ENCODE measurements at places on chromosomes 7 and 10.

DNA sequence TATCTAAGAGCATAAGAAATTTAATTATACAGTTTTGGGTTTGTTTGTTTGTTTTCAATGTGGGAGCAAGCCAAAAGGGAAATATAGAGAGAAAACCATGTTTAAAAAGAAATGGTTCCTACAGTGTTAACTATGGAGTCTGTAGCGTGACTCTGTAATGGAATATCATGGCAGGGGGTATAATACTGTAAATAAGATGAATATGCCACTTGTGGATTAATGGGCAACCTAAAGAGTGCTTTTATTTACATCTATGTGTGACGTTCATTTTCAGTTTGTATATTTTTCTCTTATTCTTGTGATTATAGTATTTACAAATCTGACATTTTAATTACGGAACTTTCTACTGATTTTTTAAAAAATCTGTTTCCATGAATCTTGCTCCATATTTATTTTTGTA, 95.9 kb downstream of the POLL start:
- DNase-seq, result no peak

DNA sequence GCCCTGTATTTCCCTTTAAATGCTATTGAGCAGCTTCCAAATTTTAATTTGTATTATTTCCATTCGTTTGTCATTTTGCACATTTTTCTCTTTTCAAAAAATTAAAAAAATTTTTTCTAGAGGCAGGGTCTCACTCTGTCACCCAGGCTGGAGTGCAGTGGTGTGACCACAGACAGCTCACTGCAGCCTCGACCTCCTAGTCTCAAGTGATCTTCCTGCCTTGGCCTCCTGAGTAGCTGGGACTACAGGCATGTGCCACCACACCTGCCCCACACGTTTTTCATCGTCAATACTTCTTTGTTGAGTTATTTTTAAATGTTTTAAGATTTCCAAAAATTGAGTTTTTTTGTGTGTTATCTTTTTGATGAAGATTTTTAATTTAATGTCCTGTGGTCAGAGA, 4.7 kb downstream of the RPA3 start:
- no peak for DNase-seq

GRCh38 chr7:75734586-75735458, 3.9 kb downstream of the HIP1 start:
- DNase-seq, result no peak

- DNase-seq, result no peak
Measured at GRCh38 chr7:116095396-116095795, 64.8 kb upstream of the TFEC start.

DNA sequence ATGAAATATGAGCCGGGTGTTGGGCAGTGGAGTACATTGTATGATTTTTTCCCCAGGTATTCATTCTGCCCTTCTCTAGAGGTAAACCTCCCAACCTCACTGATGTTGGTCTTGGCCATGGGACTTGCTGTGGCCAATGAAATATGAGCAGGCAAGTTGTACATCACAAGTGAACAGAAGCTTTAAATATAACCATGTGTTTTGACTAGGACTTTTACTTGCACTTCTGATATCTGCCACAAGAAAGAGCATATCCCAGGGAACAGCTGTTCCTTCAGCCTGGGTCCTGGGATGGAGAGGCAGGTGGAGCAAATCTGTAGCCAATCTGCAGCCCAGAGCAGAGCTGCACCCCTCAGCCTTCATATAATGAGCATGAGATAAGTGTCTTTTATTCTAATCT, 109.8 kb upstream of the PALS2 start:
- DNase-seq, result no peak

DNA sequence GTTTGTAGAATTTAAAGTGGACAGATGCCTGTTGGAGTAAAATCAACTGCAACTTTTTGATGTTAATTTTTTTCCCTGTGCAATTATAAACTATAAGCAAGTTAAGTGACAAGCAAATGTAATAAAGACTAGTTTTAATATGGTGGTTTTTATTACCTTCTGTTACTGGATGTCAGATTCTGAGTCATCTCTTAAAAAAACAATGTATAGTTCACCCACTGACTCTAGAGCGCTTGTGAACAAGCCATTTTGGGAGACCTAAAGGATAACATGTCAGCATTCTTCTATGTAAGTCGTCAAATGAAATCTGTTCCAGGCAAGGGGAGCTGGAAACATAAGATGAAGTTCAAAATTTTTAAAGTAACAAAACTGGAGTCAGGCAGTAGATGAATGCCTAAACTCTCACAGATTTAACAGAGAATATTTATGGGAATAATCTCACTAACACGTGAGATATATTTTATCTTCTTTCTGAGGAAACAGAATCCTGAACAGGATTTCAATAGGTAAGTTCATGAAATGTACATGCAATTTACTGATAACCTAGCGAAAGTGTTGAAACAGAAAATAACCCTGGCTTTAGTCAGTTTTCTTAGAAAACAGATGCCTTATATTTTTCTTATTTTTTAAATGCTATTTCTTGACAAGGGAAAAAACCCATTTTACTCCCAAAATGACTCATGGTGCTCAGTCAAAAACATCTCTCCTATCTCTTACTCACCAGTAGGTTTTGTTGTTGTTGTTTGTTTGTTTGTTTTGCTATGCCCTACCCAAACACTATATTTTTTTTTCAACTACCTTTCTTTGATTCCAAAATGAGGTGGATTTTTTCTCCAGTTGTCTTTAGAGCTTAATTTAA, 91.7 kb downstream of the SLC39A12 start:
- no peak for DNase-seq

Measured in NCI-H774 (cell line).